ENCODE measurements at places on chromosomes 11 and 22.
A peak's percentile ranks its signal among the peaks of the same experiment; 100 is the strongest.

DNA sequence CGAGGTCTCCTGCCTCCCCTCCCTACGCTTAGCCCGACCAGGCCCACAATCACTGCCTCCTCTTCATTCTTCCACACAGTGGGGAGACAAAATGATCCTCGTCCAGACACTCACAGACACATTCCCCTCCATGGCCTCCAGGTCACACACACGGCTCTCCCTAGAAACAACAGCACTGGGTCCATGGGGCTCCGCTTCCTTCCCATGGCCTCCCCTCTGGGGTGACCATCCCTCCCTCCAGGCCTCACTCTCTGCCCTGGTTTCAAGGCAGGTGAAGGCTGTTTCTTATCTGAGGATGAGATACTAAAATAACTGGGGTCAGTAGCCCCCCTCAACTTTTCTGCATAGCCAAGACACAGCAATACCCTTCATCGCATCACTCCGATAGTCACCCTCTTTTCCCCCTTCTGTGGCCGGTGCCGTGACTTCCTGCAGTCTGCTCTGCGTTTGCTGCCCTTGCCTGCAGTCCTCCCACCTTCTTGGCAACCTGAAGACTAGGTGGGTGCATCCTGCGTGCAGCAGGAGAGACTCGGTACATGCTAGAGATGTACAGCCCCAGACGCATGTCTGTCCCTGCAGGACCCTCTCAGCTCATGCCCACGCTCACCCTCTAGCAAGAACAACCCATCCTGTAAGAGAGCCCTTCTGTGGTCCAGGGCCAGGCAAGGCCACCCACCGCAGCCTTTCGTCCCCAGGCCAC is 55.8 kb downstream of the CD6 start:
- no peak for DNase-seq

GRCh38 chr11:15893080-15893492 is 463.3 kb downstream of the SOX6 start:
- DNase-seq = no peak

DNA sequence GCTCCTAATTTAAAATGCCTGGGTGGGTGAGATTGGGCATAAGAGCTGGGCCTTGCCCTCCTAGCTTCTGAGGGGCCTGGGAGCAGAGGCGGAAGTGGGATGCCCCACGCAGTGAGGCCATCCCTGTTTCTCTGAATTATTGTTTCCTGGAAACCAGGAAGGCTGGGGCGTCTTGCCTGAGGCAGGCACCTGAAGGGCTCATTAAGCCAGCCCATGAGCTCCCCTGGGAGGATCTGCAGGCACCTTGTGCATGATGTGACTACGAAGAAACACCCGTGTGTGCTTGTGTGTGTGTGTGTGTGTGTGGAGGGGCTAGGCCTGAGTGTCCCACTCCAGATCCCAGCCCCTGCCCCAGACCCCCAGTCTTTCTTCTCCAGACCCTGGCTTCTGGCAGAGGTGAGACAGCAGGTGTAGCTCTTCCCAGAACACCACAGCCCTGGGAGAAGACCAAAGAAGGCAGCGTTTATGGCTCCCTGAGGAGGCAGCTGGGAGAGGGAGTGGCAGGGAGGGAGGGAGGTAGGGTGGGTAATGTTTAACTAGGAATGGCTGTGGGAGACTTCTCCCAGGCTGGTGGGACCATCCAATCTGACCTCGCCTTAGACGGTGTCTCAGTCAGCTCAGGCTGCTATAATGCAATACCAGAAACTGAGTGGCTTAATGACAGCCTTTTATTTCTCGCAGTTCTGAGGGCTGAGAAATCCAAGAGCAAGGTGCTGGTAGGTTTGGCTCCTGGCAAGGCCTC is 2.1 kb upstream of the BATF2 start:
- peak; percentile 9 for DNase-seq

DNA sequence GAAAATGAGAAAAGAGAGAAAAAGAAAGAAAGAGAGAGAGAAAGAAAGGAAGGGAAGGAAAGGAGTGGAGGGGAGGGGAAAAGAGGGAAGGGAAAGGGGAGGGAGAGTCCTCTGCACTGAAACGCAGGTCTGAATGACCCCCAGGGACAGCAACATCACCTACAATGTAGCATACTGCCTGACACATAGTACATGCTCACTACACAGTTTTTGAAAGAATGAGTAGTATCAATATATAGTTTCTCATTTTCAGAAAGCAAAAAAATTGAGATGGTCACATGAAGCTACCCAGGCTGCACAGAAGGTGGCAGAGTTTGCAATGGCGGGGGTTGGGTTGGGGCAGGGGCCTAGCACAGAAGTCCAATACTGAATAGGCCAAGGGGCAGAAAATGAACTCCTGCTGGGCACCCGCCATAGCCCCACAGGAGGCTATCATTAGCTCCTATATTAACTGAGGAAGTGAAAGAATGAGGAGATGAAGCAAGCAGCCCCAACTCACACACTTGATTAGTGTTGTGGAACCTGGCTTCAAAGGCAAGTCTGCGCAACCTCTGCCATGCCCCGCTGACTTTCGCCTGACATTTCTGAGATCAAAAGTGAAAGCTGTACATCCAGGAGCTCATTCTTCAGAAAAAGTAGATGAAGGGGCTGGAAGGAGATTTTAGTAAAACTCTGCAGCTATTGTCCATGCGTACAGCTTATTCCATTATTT is 241.2 kb upstream of the SYN3 start:
- DNase-seq = no peak

- DNase-seq = no peak
Observed at GRCh38 chr11:10263929-10264328, 30.1 kb downstream of the SBF2 start.

DNA sequence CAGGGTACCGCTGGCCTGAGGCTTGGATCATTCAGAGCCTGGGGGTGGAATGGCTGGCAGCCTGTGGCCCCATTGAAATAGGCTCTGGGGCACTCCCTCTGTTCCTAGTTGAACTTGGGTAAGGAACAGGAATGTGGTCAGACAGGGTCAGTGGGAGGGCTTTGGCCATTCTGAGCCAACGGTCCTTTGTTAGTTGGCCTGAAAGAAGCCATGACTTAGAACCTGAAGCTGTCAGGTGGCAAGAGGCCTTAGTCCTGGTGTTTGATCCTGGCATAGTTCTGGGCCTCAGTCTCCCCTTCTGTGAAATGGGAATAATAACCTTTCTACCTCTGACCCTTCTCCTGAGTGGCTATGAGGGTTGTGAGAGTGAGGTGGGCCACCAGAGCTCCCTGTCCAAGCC is 8.3 kb downstream of the PGAP2 start:
- DNase-seq = no peak

GRCh38 chr11:96306933-96307775 is 35.8 kb downstream of the MAML2 start:
- no peak for DNase-seq

- DNase-seq = no peak
Observed at GRCh38 chr11:76653012-76653673, 17.4 kb downstream of the LRRC32 start.

- DNase-seq = no peak
Observed at GRCh38 chr22:26887456-26887855, 230.1 kb downstream of the MIAT start.

GRCh38 chr11:34788642-34789041 is 127.5 kb downstream of the APIP start:
- no peak for DNase-seq

DNA sequence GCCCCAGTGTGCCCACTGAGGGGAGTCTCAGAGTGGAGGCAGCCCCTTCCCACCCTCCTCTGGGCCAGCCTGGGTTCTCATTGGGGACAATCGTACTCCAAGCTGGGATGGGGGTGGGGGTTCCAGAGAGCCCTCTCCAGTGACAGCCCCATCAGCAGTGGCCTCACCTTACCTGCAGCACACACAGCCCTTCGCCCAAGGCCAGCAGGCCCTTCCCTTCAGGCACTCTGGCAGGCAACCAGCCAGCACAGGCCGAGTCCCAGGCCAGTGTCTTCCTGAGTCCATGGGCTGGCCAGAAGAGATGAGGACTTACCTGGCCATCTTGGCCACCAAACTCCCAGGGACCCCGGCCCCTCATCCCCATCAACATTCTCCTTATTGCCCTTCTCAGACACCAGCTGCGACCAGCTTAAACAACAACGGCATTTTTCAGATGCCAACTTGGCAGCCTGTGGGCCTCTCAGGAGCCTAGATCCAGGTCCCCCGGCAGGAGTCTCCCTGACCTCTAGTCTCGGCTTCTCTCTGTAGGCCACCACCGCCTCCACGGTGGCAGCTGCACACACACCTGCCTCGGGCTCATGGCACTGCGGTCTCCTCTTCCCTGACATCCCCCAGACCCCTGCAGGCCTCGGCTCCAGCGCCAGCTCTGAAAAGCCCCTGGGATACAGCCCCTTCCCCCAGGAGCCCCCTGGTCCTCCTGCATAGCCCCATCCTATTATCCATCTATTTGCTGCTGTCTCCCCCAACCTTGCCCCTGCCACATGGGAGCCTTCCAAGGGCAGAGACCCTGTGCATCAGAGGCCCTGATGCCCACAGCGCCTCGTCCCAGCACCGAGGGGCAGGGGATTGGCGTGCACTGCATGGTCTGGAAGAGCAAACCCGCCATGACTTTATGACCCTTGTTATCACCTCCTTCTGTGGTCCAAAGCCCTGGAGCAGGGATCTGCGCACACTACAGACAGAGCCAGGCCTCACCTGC is 111.2 kb upstream of the FGF3 start:
- DNase-seq = no peak

DNA sequence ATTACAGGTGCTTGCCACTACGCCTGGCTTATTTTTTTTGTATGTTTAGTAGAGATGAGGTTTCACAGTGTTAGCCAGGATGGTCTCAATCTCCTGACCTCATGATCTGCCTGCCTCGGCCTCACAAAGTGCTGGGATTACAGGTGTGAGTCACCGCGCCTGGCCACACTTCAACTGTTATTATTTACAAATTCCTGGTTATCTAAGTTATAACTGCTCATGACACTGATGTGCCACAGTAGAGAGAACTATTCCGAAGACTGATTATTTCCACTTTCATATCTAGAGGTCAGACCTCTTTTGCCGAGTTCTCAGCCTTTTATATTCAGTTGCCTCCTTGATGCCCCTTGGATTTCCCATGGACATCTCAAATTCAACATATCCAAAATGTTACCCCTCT is 3.9 kb upstream of the NUP160 start:
- no peak for DNase-seq

DNA sequence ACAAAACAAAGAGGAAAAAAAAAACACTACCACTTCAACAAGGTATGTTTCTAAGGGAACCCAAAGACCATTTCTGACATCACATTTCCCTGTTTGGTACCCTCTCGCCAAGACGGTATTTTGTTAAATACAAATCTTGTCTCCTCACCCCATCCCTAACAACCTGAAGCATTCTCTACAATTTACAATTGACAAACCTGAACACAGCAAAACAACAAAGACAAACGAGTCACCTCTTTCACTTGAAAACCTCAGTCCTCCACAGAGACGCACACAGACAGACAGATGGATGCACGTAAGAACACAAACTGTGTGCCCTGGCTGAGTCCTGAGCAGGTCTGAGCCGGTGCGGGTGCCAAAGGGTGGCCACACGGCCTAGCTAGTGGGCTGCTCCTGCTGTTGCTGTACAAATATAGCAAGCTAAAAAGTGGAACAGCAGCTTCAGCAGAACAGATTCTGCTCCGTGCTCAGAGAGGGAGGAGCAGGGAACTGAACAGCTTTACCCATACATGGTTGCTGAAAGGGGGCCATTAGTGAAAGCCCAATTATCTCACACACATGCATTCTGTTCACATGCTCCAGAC is 28.5 kb downstream of the CELF1 start:
- DNase-seq = peak; percentile 17

DNA sequence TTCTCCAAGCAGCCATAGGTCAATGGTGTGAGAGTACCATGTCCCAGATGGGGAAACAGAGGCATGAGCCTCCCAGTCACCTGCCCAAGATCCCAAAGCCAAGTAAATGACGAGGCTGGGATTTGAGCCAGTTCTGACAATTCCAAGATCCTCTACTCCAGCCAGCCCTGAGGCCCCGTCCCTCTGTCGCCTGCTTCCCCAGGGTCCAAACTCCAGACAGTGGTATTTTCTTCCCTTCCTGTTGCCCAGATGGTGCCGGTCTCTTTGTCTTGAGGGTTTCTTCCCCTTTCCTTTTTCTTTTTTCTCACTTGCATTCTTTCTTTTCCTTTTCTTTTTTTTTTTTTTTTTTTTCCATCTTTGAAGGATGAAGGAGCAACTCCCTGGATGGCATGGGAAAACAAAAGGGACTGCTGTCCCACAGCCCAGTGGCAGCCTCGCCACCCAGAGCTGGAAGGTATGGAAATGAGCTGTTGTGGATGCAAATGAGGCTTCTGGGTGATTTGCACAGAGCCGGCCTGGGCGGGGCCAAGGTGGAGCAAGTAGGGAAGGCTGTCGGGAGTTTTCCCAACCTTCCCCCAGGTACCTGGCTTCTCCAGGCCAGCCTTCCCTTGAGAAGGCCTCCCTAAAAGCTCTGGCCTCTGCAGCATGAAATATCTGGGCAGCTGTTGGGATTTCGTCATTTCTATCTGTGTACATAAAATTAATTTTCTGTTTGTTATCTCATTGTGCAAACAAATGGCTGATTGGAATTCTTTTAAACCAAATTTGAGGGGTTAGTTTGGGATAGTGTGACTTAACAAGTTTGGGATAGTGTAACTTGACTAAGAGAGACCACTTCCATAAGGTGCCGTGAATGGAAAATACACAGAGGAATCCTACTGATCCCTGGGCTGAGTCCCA is 146.8 kb downstream of the MN1 start:
- no peak for DNase-seq

DNA sequence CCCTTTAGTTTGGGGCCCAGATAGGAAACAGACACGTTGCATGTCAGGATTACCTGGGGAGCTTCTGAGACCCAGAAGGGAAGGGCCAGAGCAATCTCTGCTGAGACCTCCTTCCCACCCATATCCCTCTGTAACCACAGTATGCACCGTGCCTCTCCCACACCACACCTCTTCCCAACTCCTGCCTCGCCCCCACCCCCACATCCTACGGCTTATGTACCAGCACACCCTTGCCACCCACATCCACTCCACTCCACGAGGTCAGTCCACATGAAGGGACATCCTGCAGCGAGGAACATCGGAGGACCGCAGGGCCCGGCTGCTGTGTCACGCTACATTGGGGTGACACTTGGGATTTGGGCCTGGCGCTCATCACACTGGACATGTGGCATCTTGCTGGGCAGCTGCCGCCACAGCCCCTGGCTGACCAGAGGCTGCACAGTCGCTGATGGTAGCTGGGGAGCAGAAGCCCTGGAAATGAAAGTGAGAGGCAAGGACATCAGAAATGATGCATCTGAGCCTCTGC is 118.3 kb upstream of the LMO1 start:
- DNase-seq = no peak

GRCh38 chr22:39556970-39557841 is 13.3 kb upstream of the CACNA1I start:
- DNase-seq = no peak

DNA sequence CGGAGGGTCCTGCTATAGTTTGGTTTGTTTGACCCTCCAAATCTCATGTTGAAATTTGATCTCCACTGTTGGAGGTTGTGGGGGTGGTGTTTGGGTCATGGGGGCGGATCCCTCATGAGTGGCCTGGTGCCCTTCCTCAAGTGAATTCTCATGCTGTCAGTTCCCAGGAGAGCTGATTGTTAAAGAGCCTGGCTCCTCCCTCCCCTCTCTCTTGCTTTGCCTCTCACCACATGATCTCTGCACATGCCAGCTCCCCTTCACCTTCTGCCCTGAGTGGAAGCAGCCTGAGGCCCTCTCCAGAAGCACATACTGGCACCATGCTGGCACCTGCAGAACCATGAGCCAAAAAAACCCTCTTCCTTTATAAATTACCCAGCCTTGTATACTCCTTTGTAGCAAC is 7.1 kb downstream of the TSPAN18 start:
- DNase-seq = no peak

- peak; percentile 52 for DNase-seq
Observed at GRCh38 chr11:115324581-115325432, 179.4 kb downstream of the CADM1 start.

- DNase-seq = no peak
Observed at GRCh38 chr11:47131136-47131535, 45.5 kb downstream of the ARFGAP2 start.

- DNase-seq = no peak
Observed at GRCh38 chr22:22124374-22124773, 120.2 kb upstream of the VPREB1 start.

Data from activated CD4-positive, alpha-beta T cell treated with anti-CD3 and anti-CD28 coated beads, Interleukin-2, Interleukin-4, amounts not matched to agents 100 ng/mL and 50 ng/mL, durations not matched to agents 16 hours and 8 hours (primary cell).